ENCODE measurements at places on chromosomes 12 and 14.
A peak's percentile ranks its signal among the peaks of the same experiment; 100 is the strongest.

DNA sequence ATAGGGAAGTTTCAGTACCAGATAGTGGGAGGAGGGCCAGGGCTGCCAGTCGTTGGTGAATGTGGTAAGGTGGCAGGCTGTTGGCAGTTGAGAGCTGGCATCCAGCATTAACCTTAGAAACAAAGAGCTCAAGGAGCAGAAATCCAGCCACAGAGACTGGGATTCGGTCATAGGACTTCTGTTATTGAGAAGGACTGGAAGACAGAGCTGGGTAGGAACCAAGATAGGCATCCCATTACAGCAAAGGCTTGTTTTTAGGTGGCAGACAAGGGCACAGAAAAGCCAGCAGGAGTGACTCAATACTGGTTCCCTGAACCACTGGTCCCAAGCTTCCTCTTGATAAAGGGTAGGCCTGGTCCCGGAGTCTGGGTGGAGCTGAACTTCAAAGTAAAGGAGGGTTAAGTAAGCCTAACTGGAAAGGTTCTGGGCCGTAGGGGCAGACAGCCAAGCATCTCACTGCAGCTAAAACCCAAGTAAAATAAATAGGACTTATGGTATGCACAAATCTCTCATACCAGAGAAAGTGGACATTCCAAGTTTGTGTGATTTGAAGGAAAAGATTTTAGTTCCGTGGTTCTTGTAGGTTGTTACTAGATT, 147.9 kb downstream of the ETV6 start:
- peak; percentile 74 for DNase-seq

GRCh38 chr14:94401083-94401482, 12.7 kb upstream of the SERPINA1 start:
- DNase-seq: no peak

- DNase-seq: peak; percentile 33
These were observed 7.3 kb downstream of the C2CD5 start for GRCh38 chr12:22536971-22537544.

DNA sequence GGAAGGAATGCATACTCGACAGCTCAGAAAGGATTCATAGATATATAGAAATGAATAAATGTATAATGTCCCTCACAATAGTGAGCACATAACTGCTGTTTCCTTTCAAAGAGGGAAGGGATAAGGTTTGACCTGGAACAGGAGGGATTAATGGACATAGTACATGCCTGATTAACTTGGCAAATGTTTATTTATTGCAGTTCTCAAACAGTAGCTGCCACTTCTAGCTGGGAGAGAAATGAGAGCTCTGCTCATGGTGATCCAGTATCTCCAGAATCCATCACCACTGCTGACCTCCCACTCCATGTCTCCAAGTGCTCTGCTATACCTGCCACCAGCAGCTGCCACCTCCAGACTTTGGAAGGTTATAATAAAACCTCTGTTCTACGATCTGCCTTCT, 108.1 kb downstream of the LRIG3 start:
- no peak for DNase-seq

GRCh38 chr14:95331708-95332408, 12.2 kb upstream of the CLMN start:
- DNase-seq: no peak

DNA sequence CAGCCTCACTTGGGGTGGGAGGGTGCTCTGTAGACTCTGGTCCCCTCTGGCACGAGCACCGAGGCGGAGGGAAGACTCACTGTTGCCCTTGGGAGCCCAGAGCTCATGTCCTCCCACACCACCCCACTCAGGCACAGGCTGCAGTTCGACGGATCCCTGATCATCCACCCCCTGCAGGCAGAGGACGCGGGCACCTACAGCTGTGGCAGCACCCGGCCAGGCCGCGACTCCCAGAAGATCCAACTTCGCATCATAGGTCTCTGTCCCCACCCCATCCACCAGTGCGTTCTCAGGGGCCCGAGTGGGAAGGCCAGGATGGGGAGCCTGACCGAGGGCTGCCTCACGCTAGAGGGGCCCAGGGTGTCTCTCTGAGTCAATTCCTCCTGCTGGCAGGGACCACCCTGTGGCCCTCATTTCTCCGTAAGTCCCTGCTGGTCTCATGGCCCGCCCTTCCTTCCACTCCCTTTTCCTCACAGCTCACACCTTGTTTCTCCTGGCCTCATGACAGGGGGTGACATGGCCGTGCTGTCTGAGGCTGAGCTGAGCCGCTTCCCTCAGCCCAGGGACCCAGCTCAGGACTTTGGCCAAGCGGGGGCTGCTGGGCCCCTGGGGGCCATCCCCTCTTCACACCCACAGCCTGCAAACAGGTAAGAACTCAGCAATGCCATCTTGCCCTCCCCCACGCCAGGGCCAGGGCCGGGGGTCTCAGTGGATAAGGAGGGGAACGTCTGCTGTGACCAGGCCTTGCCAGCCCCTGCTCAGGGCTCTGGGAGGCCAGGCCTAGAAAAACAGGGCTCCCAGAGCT, 27.0 kb downstream of the PAPLN start:
- no peak for DNase-seq

Measured in MV-4-11 (cell line).